IPS-NIHi11 (cell line): ENCODE measurements at places on chromosomes 1 and 21.

DNA sequence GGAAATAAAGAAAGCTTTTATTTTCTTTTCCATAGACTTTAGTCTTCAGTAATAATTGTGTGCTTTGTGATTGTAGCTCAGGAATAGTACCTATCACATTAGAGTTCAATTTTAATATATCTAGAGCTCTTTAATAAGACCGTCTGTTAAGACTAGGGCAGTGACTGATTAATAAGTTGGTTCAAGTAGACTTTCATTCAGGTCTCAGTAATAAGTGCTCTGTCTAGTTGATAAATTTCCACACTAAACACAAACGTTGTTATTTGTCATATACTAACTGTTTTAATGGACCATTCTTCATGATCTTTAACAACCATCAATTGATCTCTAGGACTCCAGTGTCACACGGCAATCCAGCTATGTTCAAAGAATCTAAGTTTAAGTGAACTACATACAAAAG lies 474.5 kb upstream of the ADGRL2 start:
- DNase-seq, result no peak

GRCh38 chr1:90507173-90507572 lies 209.9 kb downstream of the BARHL2 start:
- no peak for DNase-seq

DNA sequence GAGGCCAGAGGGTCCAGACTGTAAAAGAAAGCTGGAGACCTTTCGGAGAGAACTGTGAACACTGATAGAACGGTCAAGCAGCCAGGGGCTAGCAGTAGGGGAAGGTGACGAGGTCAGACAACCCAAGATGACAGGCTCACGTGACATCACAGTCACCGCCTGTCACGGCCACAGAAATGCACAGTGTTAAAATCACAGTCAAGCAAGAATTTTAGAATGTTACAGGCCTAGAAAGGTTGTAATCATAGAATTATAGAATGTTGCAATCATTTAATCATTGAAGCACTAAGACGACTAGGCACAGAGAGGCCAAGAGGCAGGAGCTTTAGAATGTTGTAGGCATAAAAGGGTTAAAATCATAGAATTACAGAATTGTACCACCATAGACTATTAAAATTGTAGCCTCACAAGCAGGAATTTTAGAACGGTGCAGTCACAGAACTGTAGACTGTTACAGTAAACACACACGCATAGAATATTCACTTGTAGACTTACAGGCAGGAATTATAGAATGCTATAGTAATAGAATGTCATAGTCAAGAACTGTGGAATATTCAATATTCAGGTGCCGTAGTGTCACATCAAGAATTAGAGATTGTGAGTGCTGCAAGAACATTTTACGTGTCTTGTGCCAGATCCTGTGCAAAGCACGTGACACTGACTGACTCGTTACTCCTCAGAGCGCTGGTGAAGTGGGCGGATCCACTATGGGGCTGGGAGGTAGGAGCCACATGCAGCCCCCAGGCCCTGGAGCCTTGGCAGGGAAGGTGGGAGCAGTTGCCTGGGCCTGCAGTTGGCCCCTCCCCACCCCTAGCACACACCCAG lies 118.1 kb downstream of the EPHB2 start:
- no peak for DNase-seq

DNA sequence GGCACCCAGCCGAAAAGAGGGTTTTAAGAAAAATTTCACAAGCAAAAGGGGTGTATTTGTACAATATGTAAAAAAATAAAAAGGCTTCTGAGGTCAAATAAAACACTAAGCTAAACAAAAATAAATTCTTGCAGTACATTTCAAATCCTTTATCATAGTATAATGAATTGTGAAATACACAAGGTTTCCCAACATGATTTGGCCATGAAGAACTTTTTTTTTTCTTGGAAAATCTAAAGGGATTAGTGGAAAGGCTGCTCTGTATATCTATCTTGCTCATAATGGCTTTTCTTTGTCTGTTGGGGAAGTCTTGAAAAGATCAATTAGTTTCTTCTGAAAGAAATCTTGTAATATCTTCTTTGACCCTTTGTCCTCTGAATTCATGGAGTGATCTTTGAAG lies 593.4 kb downstream of the PLPP3 start:
- DNase-seq, result no peak

DNA sequence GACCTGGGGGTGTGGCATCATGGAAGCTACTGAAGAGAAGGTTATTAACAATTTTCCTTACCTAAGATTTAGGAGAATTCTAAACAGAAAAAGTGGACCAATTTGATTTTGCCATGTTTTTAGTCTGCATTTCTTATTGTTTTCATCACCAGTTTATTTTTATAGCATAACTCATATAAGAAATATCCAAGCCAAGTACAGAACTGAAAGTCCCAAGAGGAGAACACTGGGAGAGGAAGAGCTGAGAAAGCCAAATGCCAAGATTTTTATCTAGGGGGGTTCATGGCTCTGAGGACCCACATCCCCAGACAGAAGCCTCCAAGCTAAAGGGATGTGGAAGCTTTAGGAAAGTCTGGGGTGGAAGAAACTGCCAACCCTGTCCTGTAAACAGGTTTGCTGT lies 109.4 kb upstream of the DUSP10 start:
- no peak for DNase-seq

DNA sequence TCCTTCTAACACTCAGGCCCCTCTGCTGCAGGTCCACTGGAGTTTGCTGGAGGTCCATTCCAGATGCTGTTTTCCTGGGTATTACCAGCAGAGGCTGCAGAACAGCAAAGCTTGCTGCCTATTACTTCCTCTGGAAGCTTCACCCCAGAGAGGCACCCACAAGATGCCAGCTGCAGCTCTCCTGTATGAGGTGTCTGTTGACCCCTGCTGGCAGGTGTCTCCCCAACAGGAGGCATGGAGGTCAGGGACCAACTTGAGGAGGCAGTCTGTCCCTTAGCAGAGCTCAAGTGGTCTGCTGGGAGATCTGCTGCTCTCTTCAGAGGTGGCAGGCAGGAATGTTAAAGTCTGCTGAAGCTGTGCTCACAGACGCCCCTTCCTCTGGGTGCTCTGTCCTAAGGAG lies 204.8 kb downstream of the FCRL5 start:
- DNase-seq, result no peak

DNA sequence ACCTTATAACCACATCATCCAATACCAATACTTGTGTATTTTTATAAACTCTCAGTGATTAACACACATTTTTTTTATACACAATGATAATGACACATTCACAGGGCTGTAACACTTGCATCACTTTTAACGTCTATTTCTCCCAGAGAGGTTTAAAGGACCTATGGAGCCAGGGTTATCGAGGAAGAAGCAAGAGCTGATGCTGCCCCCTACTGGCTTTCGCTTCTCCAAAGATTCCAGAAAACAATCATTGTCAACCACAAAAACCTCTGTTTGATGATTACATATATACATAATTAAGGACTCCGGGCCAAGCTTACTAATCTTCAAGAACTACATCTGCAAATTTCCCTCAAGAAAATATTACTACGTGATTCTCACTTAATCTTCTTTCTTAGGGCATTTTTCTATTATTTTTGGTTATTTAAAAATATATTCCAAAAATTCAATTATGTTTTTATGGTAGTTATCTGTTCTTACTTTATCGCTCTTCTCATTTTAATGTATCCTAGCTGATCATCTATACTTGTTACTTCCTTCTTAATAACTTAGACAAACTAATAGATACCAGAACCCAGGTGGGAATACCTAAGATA lies 214.5 kb downstream of the VAV3 start:
- DNase-seq, result peak; percentile 55

GRCh38 chr1:227908359-227908758 lies 39.4 kb downstream of the WNT9A start:
- DNase-seq, result no peak

DNA sequence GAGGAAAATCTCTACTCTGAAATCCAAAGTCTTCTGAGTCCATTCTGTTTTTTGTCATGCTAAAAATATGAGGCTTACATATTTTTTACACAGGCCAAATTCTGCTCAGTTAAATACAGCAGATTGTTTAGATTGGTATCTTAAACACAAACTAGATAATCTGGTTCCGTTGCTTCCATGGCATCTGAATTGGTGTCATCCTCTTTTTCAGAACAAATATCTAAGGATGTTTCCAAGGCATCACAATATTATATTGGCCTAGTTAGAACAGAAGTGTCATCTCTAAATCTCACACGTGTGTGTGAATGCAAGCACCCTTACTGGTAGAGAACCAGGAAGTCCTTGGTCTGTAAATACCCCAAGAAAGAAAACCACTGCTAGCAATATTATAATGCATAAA lies 151.2 kb downstream of the NRIP1 start:
- no peak for DNase-seq

GRCh38 chr1:100053119-100053518 lies 79.6 kb downstream of the SASS6 start:
- DNase-seq, result no peak

DNA sequence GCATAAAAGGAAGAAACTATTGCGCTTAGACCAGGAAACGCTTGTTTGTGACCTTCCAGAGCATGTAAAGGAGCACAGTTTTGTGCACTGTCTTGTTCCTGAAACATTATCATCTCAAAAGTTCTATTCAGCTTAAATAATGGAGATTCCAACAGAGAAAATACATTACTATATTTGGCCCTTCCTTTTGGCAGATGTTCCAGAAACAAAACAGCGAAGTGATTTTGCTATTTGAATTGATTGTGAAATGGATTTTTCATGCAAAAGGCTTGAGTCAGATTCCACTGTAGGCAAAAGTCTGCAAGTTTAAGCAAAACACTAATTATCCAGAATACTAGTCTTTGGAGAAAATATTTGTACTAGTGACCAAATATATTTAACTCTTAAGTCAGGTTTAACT lies 80.3 kb upstream of the PTBP2 start:
- DNase-seq, result no peak

DNA sequence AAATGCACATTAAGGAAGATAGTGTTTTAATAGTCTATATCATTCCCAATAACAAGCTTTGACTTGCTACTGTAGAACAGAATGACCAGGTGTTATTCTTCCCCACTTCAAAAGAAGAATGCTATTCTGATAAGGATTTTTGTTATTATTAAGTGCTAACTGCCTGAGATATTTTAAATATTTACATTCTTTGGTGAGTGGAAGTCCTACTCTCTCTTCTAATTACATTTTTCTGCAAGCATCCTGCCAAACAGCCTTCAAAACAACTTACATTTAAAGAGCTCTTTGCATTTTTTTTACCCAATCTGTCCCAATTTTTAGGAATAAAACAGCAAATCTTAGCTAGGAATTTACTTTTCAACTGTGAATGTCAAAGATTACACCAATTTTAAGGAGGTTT lies 23.5 kb upstream of the SYDE2 start:
- no peak for DNase-seq

DNA sequence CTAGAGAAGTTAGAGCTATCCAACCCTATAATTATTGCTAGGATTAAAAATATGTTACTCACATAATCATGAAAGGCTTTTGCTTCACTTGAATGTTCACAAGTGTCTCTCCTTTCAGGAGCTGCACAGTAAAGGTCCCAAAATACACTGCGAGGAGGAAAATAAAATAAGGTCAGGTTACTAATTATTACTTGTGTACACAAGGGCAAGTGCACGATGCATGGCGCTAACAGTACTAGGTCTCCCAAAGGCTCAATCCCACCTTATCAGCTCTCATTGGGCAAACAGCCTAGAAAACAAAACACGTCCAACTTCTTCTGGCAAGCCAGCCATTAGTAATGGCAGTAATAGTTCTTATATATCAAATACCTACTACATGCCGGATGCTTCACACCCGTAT lies 4.4 kb downstream of the SSBP3 start:
- no peak for DNase-seq

GRCh38 chr1:77504986-77505385 lies 177.5 kb downstream of the ZZZ3 start:
- no peak for DNase-seq

GRCh38 chr1:212914789-212915188 lies 35.6 kb upstream of the VASH2 start:
- DNase-seq, result no peak

DNA sequence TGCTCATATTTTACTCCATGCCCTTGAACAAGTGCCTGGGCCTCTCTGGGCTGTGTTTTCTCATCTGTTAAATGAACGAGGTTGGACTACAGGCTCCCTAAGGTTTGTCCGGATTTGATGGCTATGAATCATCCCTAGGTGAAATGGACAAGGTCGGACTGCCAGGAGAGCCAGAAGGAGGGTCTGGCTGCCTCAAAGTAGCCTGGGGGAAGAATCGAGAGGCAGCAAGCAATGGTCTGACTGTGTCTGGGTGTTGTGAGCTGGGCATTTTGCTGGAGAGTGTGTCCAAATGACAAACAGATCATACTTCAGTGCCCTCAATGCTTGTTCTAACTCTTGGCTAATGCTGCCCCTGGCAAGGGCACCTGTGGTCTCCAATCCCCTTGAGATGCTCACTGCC lies 730.9 kb downstream of the PTPRU start:
- DNase-seq, result no peak

DNA sequence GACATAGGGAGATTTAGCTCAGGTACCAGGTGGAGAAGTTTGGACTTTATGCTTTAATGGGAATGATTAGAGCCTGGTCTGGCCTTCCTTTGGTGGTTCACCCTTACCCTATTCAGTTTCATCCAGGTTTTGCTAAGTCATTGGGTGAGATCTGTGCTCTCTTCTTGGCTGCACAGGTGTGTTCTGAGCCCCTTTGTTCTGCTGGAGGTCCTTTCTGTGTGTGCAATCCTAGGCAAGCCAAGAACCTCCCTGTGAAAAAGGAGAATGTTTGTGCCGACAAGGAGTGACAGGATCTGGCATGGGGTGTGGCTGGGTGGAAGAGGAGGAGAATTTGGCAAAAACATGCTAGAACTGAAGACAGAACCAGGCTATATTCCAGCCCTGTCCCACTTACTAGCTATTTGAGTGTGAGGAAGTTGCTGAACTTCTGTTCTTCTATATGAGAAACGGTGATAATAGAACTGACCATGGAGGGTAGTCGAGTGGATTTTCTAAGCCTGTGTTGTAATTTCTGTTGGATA lies 4.6 kb downstream of the GSTM5 start:
- no peak for DNase-seq

DNA sequence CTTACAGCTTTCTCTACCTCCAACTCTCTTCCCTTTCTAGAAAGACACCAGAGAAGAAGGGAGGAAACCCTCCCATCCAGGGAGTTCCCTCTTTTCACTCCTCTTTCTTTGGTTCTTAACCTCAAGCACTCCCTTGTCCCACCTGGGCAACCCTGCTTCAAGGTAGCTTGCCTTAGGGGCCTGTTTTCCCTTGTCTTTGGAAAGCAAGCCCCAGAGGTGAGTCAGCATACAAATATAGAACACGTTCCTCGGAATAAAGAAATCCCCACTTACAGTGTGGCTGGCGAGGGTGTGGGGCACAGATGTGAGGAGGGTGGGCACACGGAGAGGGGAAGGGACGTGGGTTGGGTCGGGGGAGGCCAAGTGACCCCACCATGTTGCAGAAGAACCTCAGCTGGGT lies 26.1 kb upstream of the KCNE2 start:
- no peak for DNase-seq

GRCh38 chr1:48214820-48215219 lies 7.7 kb upstream of the SLC5A9 start:
- no peak for DNase-seq
